HCT116 (cell line): ENCODE measurements at places on chromosomes 2 and 18.

DNA sequence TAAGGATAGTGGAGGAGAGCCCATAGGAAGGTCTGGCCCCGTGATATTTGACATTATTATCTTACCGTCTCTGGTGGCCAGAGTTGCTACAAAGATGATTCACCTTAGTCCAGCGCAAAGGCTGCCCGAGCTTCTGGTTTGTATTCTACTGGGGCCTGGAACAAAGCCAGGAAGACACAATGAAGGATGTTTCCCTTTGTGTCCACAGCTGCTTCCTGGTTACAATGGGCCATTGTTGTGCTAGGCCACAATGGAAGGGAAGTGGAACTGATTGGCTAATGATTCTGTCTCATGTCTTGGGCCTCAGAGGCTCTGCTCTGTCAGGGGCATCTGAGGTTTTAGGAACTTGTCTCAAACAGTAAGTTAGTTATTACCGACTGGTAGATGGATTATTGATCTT, 132.2 kb downstream of the TDRD15 start:
- DNase-seq, result no peak

DNA sequence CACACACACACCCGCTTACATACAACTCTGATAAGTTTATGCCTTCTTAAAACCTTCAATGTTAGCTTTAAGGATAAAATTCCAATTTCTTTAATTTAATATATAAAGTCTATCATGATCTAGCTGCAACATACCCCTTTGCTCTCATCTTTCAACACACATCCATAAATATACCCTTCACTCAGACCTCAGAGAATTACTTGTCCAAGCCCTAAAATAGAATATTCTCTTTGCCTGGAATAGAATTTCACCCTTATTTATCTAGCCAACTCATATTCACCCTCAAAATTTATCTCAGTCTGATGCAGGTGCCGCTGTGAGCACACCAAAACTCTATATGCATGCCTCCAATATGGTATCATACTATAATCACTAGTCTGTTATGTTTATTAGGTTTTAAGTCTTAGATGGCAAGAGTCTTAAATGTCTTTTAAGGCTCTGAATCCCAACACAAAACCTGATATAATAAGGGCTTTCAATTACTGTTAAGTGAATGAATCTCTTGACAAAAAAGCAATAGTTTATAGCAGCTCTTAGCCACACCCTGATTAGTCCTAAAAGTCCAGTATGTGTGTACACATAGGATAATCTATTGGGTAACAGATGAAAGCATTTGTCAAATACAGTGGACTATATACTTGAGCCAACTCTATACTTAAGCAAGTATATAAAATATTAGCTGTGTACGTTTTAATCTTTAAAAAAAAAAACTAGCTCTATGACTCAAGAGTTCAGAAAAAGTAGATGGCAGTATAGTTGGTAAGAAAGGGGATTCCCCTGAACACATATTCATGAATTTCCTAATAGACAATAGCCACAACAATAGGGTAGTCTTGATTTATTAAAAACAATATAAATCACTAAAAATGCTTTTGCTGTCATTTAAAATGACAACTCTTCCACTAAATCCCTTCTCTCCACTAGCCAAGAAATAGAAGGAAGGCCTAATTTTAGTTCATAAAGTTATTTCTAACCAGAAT, 144.5 kb downstream of the EXOC6B start:
- DNase-seq, result no peak

GRCh38 chr2:32003791-32004190, 7.0 kb downstream of the MEMO1 start:
- no peak for DNase-seq

- peak; percentile 33 for DNase-seq
Observed at GRCh38 chr2:232385660-232386489, 7.3 kb downstream of the ALPP start.

- DNase-seq, result no peak
Observed at GRCh38 chr18:9428301-9428706, 47.0 kb upstream of the RALBP1 start.

- no peak for DNase-seq
Observed at GRCh38 chr2:59791004-59791618, 762.3 kb downstream of the BCL11A start.

DNA sequence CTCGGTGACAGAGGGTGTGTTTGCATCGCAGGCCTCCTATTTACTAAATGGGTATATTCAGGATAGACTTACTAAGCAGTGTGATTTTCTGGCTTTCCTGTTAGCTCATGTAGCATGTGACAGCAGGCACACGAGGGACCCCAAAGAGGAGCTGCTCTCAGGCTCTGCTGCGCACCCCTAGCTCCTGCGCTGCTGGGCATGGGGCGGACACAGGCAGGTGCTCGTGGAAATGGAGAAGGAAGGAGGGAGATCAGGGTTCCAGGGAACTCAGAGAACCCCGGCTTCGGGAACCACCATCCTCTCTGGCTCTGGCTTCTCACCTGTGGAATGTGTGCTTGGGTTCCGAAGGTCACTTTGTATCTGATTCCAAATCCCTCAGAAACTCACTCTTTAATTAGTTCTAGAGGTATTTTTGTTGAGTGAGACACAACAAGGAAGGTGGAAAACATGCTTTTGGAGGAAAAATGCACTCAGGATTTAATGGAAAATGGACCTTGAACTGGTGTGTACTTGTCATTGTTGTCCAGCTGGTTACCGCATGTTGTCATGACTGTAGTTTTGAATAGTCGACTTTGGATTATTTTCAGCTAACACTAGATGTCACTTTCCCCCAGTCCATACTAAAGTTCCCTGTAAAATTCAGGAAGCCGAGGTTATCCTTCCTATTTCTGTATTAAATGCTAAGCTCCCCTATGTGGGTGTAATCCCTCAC, 3.5 kb downstream of the SNTG2 start:
- DNase-seq, result no peak

DNA sequence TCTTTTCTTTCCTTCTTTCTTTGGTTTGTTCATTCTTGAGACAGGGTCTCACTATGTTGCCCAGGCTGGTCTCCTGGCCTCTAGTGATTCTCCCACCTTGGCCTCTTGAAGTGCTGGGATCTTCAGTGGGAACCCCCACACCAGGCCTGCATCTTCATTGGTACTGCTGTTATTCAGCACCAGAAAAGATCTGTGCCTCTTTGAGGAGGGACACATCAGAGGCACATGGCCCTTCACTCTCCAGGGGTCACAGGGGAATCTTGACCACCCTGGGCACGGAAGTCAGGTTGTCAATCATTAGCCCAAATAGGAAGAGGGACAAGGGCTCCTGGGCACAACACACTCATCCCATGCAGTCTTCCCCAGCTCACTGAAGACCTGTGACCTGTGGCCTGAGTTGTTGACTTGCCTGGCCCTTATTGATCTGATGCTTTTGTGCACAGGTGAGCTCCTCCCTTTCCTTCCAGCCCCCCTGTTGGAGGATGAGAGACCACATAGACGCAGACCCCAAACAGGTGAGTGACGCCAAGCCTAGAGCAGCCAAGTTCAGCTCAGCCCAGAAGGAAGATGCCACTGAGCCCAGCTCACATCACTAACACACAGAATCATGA, 33.0 kb upstream of the ODC1 start:
- no peak for DNase-seq

DNA sequence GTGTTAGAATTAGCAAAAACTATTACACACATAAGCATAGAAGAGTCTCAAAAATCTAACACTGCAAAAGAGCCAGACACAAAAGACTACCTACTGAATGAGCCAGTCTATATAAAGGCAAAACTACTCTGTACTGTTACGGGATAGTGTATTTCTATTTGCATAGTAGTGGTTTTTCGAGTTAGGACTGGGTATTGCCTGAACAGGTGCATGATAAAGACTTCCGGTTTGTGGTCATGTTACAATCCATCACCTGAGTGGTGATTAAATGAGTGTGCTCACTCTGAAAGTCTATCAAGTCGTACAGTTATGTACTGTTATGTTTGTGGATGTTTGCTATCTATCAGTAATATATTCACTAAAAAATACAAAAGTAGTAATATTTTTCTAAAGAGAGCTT, 523.3 kb upstream of the SYT4 start:
- no peak for DNase-seq

DNA sequence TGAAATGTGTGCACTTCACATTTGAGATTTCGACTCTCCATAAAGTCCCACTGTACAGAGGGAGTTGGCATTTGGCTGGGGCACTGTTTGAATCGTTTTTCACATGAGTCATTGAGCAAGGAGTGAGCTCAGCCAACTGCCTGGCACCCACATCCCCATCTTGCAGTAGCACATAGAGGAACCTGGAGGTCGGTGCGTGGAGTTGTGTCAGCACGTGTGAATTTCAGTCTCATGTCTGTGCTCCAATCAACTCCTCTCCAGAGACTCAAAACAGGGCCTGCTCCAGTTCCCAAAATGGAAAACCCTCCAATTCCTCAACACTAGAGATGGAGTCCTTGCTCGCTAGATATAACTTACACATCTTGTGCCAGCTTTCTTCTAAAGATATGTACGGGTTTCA, 126.8 kb upstream of the CAPN13 start:
- DNase-seq, result no peak

GRCh38 chr2:46982351-46983064, 66.9 kb upstream of the MCFD2 start:
- DNase-seq, result no peak

DNA sequence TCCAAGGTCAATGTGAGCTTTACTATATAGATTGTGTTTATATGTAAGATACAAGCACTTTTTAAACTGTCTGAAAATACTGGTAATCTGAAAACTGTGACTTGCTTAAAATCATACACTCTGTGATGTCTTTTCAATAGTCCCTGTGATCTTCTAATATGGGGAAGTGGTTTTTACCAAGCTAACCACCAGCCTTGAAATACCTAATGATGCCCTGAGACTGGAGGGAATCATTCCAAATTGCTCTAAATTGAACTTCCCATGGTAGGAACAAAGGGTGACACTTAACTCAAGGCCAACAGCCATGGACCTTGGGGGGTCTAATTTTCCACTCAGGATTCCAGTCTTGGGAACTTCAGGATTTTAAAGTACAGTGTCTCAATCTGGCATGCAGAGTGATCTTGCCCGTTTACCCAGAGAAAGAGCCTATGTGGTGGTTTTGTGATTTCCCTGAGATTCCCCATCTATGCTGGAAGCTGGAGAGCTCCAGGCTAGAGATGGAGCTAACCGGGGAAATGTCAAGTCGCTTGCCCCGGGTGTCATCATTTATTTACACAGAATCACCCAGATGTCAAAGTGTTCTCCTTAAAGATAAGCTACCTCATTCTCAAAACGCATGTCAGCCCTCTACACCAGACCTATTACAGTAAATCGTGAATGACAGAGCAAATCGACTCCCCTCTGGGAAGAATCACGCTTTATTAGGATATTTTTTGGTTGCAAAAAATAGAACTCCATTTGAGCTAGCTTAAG, 198.5 kb downstream of the SP3 start:
- DNase-seq, result no peak
